ENCODE measurements at places on chromosomes 6 and 20.

DNA sequence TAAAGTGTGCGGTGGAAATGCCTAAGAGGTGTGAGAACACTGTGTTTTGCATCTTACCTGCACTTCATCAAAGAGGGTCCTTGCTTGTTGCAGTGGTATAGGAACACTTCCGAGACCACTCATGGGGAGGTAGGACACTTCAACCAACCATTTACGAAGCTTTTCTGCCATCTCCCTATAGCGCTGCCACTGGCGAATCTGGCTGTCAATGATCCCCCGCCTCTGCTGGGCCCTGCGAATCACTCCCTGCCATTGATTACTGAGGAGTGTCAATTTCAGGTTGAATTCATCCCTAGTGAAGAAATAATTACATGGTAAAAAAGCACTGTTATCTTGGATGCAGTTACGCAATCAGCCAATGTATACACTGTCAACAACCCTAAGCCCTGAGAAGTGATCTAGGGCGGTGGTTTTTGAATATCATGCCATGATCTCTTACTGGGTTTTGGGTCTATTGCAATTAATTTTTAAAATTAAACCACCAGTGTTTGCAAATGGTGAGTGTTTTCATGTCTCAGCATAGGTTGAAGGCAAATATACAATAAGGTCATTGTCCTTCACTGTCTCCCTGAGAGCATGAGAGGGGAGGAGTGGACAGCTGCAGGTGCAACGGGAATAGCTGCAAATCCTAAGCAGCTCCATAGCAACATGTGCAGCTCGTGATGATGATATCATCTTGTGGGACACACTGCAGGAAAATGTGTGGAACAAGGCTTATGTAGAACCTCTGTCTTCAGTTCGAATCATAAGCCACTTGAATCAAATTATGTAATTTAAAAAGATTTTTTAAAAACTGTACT is 400.6 kb downstream of the ESR1 start:
- no peak for DNase-seq

- no peak for DNase-seq
These were observed 60.3 kb downstream of the ME1 start for GRCh38 chr6:83370567-83370966.

- DNase-seq: no peak
These were observed 225.2 kb downstream of the SAMD5 start for GRCh38 chr6:147733686-147734085.

GRCh38 chr6:156747715-156748114 is 29.5 kb upstream of the ARID1B start:
- DNase-seq: no peak

GRCh38 chr6:119347466-119348095 is 2.0 kb downstream of the MAN1A1 start:
- DNase-seq: no peak

- DNase-seq: no peak
These were observed 541.9 kb downstream of the CDH26 start for GRCh38 chr20:60500038-60500701.

DNA sequence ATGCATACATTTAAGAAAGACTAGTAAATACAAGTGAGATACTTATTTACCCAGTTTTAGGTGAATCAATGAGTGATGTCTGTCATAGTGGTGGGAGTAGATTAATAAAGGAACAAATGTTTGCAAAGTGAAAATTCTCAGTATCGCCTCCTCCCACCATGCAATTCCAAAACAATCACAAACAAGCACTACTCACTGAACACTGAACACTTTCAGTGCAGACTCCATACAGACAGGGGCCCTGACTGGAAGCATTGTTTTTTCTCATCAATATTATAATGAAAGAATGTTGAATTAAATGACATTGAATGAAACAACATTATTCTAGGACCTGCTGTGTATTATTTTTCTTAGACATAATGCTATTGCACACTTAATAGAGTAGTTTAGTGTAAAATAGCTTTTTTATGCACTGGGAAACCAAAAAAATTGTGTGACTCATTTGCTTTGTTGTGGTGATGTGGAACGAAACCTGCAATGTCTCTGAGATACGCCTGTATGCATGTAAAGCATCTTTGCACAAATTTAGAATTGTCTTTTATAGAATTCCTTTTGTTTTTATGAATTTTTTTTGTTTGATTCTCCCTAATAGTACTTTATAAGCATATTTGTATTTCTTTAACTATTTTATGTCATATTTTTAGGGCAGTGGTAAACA is 317.5 kb downstream of the UTRN start:
- DNase-seq: no peak

DNA sequence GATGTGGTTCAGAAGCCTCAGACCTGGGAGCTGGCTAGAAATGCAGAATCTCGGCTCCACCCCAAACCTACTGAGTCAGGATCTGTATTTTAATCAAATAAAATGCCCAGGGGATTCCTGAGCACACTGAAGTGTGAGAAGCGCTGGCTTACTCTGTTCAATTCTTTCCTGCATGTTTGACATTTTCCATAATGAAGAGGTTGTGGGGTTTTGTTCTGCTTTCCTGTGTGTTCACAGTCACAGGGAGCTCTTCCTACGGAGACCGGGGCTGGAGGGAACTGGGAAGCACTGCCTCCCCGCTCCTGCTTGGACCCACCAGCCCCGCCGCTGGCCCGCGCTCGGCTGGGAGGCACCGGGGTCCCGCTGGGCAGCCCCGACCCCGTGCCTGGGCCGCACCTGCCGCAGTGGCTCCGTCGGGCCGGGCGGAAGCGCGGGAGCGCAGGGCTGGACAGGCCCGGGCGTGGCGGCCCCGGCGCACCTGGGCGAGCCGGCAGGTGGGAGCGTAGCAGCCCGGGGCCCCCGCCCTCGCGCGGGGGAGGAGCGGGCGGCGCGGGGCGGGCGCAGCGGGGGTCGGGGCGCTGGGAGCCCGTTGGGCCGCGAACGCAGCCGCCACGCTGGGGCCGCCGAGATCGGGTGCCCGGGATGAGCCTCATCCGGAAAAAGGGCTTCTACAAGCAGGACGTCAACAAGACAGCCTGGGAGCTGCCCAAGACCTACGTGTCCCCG is at the start of gene MAPK13:
TSS of gene MAPK13 (plus strand) at position 573 of the 726 bp plus-strand sequence. CDS start at position 643, 70 bp downstream.
- no peak for DNase-seq

- no peak for DNase-seq
These were observed 102.8 kb upstream of the SGK1 start for GRCh38 chr6:134420614-134421181.

- no peak for DNase-seq
These were observed 3.5 kb upstream of the C6orf163 start for GRCh38 chr6:87341158-87341557.

DNA sequence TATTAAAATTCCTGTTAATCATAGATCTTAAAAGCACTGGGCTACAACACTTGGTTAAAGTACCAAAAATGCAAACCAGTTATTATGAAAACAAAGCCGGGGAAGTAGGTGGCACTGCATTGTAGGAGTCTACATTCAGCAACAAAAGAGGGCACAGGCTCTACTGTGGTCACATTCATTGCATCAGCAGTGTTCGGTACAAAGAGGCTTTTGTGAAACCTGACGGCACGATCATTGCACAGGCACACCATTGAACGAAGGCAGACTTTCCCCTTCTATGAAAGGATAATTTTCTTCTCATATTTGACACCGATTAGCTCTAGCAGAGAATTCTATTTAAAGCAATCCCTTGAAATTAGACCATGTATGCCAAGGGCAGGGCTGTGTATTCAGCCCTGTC is 44.6 kb upstream of the AGPAT4 start:
- DNase-seq: no peak

GRCh38 chr20:63957690-63958441 is 1.6 kb upstream of the UCKL1 start:
- no peak for DNase-seq

DNA sequence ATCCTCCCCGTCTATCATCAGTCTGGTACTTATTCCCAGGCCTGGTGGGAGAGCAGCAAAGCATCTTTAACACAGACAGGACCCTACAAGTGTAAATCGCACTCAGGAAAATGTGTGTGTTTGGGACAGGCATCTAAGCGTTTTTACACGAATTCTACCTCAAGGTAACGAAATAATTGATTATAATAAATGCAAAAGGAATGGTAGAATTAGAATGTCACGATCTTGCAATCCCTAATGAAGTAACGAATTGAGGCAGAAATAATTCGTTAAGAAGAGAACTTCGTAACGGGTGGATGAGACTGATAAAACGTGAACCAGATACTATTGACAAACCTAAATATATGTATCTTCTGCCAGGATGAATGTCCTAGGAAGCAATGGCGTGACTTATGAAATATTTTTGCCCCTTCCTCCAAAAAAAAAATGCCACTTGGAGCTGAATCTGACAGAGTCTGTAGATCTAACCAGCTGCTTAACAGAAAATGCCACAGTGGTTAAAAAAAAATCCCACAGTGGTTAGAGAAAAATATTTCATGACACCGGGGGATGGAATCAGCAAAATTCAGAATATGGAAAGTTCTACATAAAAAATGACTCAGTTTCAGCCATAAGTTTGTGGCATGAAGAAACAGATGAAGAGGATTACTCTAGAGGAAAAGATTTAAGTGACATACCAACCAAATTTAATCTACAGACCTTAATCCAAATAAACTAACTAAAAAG is 68.7 kb downstream of the F13A1 start:
- DNase-seq: no peak
